H4 (cell line): ENCODE measurements at places on chromosomes 7 and 10.

GRCh38 chr10:130218181-130218641 is 82.0 kb downstream of the GLRX3 start:
- DNase-seq, result no peak

- no peak for DNase-seq
These were observed 153.5 kb downstream of the ARHGAP12 start for GRCh38 chr10:31774928-31775650.

- peak; percentile 19 for DNase-seq
These were observed 143.3 kb downstream of the KCNMA1 start for GRCh38 chr10:77494327-77494726.

GRCh38 chr7:6628045-6628444 is 9.1 kb upstream of the ZNF316 start:
- no peak for DNase-seq

DNA sequence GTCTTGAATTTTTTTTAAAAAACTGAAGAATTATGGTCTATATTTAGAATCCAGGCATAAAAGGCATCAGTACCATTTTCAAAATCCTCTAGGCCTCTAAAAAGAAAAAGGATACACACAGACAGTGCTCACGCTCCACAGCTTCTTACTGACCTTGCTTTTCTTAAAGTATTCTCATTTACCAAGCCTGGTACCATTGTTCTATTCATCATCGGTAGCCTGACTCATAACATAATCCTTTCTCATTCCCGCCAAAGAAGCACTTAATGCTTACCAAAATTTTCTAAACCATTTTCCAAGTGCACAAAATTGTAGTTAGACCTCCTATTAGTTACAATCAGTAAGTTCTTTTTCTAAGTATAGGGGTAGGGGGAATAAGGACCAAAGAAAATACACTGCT is 54.6 kb downstream of the ATE1 start:
- DNase-seq, result no peak

GRCh38 chr10:103609231-103610082 is 116.0 kb downstream of the NEURL1 start:
- DNase-seq, result no peak

GRCh38 chr7:107661081-107661864 is 645 bp downstream of the SLC26A4 start:
- no peak for DNase-seq

- peak; percentile 99 for DNase-seq
These were observed 17.8 kb downstream of the SCD start for GRCh38 chr10:100364735-100365391.
